ENCODE measurements at places on chromosomes 3 and 15.

DNA sequence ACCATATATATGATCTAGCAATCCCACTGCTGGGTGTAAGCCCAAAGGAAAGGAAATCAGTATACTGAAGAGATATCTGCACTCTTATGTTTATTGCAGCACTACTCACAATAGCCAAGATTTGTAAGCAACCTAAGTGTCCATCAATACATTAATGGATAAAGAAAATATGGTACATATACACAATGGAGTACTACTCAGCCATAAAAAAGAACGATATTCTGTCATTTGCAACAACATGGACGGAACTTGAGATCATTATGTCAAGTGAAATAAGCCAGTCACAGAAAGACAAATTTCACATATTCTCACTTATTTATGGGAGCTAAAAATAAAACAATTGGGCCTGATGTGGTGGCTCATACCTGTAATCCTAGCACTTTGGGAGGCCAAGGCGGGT, 21.9 kb upstream of the ARNT2 start:
- DNase-seq = no peak

GRCh38 chr15:77138167-77138522, 67.2 kb upstream of the TSPAN3 start:
- DNase-seq = no peak

GRCh38 chr3:71489315-71489761, 94.2 kb downstream of the FOXP1 start:
- no peak for DNase-seq

- no peak for DNase-seq
These were observed 6.1 kb downstream of the CP start for GRCh38 chr3:149215515-149215914.

GRCh38 chr3:107913701-107914100, 177.1 kb downstream of the CD47 start:
- DNase-seq = no peak

- DNase-seq = no peak
These were observed 9.0 kb downstream of the APOD start for GRCh38 chr3:195574497-195575304.

DNA sequence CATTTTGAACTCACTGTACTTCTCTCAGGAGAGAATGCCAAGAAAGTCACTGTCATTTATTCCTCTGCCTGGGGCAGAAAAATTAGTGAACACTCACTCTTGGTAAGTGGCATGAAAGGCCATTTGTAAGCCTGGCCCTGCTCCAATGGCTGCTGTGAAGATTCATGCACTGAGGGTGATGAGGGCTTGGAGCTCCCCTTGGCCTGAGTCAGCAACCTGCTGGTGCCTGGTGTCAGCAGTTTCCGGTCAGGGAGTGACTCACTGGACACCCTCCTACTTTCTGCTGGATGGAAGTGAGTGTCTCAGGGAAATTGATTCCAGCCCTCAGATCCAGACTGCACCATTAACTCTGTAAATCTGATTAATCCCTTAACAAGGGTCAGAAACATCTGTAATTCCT, 37.6 kb downstream of the TRA2B start:
- DNase-seq = no peak

DNA sequence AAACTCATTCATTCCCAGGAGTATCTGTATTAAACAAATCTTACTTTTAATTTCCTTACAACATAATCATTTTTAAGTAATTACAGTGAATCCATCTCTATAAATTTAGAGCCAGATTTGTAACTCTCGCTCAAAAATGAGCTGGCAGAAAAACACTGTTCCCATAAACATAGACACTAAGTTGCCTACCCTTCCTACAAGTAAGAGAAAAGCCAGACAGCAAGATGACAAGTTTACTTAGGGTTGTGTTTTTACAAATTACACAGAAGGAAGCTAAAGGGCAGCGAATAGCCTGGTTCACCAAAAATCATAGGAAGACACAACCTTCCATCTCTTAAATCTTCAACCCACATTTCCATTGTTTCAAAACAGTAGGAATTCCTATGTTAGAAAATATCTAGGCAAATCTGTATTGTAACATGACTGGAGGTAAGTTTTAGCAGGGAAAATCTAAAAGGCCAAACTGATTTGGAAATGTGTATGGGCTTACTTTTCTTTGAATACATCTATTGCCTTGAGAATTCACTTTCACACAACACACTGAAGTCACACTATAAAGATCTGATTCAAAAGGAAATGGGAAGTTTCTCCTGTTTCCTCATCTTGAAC, 21.7 kb downstream of the HERC1 start:
- no peak for DNase-seq

Measured in stimulated activated CD4-positive, alpha-beta T cell treated with anti-CD3 and anti-CD28 coated beads, Interleukin-12 subunit alpha, Interleukin-12 subunit beta, amount 100 ng/mL, for 24 hours (primary cell).